ENCODE measurements at places on chromosomes 13 and 19.
A peak's percentile ranks its signal among the peaks of the same experiment; 100 is the strongest.

GRCh38 chr13:70162141-70162540 is 53.9 kb upstream of the KLHL1 start:
- no peak for DNase-seq

DNA sequence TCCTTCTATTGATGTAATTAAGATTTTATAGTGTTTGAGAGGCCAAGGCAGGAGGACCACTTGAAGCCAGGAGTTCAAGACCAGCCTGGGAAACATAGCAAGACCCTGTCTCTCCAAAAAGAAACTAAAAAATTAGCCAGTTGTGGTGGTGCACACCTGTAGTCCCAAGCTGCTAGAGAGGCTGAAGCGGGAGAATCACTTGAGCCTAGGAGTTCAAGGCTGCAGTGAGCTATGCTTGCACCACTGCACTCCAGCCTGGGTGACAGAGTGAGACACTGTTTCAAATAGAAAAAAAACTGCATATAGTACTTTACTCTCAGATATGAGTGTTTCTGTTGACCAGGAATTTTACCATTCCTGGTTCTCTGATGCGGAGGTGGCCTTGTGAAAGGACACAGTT is 48.9 kb downstream of the CDADC1 start:
- no peak for DNase-seq

DNA sequence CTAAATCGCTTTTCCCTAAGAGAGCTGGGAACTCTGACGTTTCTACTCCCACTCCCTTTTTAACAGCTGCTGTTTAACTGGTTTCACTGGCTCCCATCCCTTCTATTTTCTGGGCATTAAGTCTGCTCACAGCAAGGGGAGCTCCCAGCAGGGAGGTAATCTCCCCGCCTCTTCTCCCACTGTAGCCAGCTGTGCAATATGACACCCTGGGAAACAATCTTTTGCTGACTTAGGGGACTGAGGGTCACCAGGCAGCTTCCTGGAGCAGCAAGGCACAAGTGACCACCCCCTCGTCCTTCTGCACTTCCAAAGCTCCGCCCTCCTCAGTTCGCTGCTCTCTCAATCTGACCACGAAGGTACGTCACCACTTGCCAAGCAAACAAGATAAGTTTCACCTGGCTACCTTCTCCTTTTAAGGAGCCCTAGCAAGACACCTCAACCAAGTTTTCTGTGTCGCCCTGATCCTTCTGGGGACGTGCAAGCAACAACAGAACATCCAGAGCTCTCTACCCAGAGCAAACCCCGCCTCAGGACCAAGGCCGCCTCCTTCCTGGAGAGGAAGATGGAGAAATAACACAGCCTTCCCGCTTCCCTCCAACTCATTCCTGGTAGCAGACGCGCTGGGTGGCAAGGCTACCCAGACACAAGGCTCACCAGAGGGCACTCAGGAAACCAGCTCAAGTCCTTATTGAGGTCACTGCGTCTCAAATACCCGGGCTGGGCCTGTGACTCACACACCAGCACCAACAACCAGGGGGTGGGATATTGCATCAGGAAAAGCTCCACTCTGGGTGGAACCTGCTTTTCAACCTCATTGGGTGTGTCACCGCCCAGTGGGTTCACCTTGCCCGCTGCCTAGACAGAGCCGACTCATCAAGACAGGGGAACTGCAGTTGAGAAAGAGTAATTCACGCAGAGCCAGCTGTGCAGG is 92.4 kb downstream of the STK24 start:
- DNase-seq = peak; percentile 79

GRCh38 chr13:73742982-73743381 is 391.2 kb downstream of the KLF12 start:
- no peak for DNase-seq

GRCh38 chr19:38657633-38658222 is 10.3 kb downstream of the ACTN4 start:
- no peak for DNase-seq

GRCh38 chr13:53408306-53408705 is 379.7 kb downstream of the OLFM4 start:
- DNase-seq = no peak

DNA sequence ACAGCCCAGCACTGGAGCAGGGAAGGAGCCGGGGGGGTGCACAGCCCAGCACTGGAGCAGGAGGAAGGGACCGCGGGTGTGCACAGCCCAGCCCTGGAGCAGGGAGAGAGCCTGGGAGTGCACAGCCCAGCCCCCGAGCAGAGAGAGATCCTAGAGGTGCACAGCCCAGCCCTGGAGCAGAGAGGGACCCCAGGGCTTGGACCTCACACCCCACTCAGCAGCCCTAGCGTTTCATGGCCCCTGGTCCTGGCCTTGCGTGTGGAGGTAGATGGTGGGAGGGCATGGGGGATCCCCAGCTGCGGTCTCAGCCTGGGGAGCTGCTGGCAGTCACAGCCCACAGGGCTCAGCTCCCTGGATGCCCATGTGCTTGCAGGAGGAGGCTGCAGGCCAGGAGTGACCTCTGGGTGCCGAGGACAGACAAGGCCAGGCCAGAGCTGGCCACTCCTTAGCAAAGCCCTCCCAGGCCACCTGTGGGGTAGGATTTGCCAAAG is 25.1 kb downstream of the GAS6 start:
- DNase-seq = no peak

DNA sequence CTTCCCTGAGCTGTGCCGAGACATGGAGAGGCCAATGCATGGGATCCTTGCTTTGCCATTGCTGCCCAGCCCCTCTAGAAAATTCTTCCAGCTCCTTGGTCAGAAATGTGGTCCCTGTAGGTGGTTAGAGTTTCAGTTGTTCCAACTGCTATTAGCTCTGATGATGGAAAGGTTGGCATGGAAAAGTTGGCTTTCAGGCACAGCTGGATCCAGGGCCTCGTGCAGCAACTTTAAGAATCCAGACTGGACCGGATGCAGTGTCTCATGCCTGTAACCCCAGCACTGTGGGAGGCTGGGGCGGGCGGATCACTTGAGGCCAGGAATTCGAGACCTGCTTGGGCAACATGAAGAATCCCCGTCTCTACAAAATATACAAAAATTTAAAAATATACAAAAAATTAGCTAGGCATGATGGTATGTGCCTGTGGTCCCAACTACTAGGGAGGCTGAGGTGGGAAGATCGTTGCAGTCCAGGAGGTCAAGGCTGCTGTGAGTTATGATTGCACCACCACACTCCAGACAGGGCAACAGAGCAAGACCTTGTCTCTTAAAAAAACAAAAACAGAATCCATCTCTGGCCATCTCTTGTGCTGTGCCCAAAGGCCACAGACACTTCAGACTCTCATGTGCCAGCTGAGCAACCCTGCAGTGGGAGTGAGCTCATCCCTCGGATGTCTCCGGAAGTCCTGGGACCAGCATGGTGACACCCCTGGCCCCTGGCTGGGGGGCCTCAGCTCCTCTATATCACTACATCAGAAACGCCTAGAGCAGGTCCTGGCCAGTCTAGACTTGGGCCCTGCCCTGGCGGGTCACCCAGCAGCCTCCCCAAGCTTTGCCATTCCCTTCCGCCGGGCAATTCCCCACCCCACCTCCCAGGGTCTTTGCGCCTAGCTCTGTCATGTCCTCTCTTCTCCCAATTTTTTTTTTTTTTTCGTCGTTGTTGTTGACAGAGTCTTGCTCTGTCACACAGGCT is 16.8 kb downstream of the MEX3D start:
- no peak for DNase-seq

- DNase-seq = no peak
Observed at GRCh38 chr13:109853153-109853552, 66.8 kb upstream of the IRS2 start.

DNA sequence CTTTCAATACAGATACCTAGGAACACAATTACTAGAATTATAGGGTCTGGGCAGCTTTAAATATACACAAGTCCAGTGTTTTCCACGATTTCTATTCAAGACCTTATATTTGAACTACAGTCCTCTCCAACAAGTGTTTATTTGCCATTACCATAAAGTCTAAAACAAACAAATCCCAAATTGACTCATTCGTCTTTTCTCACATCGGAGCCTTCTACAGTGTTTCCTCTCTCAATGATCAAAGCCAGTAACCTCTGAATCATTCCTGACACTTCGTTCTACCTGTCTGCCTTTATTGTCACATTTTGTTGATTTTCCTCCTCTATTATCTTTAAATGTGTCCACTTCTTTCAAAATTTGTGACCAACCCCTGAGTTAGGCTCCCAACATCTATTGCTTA is 1356.5 kb upstream of the SLC10A2 start:
- no peak for DNase-seq

DNA sequence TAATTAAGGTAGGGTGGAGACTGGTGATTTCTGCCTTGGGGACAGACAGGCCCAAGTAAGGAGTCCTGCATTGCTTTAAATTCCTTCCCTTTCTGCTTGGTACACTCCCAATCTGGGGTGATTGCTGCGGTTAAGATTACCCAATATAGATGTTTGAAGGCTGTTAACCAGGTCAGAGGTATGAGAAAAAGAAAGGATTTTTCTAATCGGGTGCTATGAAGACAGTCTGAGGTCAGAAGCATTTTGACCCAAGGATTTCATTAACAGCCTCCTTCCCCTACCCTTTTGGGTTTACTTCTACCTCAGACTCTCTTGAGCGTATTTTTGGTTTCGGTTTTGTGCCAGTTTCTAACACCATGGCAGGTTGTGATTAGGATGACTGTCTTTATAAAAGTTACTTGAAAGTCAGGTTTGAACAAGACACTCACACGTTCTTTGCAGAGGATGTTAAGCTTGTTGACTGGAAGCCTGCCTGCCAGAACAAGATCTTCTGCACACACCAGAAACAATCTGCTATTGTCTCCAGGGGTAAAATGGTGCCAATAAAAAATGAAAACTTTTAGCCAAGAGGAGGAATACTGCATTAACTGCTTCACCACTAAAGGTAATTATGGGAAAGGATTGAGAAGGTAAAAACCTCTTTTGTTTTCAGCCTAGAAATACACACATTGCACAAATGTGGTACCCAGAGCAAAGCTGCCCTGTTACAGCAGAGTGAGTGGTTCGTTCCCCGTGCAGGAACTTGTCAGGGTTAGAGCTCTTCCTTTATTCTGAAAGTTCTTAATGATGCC is 108.8 kb downstream of the NDFIP2 start:
- DNase-seq = no peak

- DNase-seq = no peak
Observed at GRCh38 chr13:72662548-72662947, 64.9 kb downstream of the MZT1 start.

- no peak for DNase-seq
Observed at GRCh38 chr19:6216996-6217751, 62.6 kb downstream of the MLLT1 start.

- no peak for DNase-seq
Observed at GRCh38 chr19:305240-306150, 14.3 kb upstream of the PLPP2 start.

GRCh38 chr19:17421942-17422341 is 2.1 kb downstream of the MVB12A start:
- DNase-seq = no peak

- DNase-seq = no peak
Observed at GRCh38 chr13:42181381-42181953, 90.5 kb upstream of the AKAP11 start.

DNA sequence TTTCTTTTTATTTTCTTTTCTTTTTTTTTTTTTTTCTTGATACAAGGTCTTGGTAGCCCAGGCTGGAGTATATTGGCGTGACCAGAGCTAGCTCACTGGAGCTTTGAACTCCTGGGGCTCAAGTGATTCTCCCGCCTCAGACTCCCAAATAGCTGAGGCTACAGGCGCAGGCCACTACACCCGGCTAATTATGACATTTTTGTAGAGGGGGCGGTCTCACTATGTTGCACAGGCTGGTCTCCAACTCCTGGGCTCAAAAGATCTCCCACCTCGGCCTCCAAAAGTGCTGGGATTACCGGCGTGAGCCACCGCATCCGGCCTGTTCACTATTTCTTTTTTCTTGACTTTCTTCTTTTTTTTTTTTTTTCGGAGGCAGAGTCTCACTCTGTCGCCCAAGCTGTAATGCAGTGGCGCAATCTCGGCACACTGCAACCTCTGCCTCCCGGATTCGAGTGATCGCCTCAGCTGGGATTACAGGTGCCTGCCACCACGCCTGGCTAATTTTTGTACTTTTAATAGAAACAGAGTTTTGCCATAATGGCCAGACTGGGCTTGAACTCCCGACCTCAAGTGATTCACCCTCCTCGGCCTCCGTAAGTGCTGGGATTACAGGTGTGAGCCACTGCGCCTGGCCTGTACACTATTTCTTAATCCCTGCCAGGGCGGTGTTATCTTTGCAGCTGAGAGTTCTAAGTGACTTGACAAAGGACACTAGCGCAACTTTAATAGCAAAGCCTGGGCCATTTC is 37.1 kb upstream of the LSM14A start:
- no peak for DNase-seq

DNA sequence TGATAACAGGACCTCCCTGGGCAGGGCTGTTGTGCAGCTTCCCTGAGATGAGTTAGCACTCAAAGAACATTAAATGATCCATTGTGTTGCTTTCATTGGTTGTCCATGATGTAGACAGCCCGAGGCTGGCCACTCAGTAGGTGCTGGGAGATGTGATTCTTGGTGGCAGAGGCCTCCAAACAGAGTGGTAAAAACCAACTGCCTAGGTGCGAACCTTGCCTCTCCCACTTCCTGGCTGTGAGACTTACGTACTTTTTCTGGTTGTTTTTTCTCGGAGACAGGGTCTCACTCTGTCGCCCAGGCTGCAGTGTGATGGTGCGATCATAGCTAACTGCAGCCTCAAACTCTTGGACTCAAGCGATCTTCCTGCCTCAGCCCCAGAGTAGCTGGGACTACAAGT is 6.2 kb downstream of the SARS2 start:
- peak; percentile 73 for DNase-seq

- DNase-seq = no peak
Observed at GRCh38 chr19:33864311-33864850, 67.7 kb downstream of the KCTD15 start.

GRCh38 chr13:29994911-29995595 is 144.6 kb upstream of the UBL3 start:
- no peak for DNase-seq

DNA sequence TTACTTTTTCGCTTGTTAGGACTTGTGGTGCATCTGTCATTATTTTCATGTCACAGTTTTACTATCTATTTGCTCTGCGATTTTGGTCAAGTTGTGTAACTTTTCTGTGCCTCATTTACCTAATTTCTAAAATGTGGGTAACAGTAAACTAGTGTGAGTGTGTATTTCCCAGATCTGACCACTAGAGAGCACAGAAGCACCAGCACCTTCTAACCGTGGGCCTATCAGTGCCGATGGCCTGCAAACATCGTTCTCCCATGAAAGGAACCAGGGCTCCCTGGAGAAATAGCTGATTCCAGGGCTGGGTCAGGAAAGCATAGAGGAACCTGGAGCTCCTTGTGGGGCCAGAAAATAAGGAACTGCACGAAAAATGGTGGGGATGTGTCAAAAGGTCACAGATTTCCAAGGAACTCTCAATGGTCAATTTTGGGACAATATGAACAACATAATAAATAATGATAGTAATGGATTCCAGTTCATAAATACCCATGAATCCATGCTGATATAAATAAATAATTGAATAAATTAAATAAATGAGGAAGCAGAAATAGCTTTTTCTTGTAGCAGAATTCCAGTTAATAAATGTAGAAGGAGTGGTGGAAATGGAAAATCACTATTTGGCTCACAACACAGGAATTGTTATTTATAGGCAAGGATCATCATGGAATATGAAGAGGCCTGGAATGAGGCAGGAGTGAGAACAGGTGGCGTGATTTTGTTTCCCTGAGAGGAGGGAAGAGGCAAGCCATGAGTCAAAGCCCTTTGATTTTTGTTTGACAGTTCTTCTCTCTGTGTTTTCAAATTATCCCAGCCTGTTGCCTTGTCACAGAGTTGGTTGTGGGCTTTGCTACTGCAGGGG is 31.1 kb downstream of the CEACAM8 start:
- DNase-seq = no peak

Data from CD8-positive, alpha-beta memory T cell (primary cell).